Hematopoietic multipotent progenitor cell treated with erythropoietin and hydrocortisone succinate and interleukin-3 and kit ligand, for 4 days (in vitro differentiated cells): ENCODE measurements at places on chromosomes 7 and 10.

DNA sequence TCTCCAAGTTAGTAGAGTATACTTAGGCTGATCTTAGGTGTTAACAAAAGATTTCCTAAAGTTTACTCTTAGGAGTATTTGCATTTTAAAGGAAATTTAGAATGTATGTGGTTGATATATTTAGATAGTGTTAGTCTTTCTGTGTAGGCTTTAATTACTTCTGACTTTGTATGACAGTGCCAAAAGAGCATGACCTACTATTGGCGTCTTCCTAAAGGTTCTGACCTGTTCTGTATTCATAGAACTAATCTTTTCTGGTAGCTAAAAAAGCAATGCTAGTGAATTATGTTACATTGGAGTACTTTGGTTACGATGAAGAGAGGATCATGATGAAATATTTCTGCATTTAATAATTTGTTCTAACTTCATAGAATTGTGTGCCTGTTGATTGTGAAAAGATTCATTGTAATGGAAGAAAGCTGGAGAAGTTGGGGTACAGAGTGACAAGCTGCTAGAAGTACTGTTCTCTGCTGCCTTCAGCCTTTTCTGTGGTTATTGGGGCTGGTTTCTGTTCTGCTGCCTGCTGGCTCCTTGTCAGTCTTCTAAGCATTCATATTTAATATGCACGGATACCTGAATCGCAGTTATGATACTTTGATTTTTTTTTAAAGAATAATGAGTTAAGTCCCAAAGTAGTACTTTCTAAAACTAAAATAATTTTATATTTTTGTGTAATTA, 13.2 kb downstream of the WAC start:
- no peak for DNase-seq

DNA sequence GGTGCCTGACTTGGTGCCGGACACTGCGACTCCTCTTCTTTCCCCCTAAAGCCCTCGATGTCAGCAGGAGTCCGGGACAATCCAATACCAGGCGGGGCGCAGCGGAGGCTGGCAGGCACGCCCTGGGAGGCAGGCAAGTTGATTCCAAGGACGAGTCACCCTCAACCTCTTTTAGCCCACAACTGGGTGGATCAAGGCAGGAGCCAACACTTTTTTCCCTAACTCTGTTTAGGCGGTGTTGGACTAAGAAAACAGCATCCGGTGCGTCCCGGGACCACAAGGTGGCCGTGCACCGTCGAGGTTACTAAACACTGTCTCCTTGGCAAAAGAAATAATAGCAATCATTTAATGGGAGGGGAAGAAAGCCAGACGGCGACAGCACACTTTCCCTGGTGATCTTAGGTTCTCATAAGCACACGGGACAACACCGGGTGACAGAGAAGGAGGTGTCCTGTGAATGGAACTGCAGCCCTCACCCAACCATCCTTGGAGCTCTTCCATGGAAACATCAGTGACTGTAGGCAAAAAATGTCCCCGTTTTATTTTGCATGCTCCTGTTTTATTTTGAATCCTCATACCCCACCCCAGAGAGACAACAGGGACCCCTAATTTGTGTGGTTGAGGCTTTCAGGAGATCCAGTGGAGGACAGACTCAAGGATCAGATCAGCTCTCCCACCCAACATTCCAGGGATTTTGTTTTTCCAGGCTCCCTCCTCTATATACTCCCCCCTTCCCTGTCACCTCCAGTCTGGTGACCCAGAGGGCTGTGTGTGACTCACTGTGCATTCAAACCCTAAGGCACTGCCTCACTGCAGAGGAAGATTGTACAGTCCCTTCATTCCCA, 1.3 kb upstream of the CALCR start:
- DNase-seq: no peak

DNA sequence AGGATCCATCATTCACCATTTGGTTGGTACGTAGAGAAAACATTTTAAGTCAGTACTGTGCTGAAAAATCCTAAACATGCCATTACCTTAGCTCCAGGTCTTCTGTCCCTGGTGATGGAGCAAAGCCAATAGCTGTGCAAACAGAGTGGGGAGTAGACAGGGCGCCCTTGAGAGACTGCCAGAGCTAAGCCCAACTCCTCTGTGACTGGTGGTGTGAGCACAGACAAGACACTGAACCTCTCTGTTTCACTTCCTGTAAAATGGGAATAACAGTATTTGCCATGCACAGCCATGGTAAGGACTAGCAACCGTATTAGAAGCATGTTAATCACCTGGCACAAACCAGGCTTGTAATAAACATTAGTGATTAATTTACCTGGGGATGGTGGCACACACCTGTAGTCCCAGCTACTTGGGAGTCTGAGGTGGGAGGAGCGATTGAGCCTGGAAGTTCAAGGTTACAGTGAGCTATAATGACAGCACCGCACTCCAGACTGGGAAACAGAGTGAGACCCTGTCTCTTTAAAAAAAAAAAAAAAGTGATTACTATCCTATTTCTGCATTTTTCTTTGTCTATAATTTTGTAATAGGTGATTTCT, 28.7 kb downstream of the LYZL1 start:
- DNase-seq: no peak

DNA sequence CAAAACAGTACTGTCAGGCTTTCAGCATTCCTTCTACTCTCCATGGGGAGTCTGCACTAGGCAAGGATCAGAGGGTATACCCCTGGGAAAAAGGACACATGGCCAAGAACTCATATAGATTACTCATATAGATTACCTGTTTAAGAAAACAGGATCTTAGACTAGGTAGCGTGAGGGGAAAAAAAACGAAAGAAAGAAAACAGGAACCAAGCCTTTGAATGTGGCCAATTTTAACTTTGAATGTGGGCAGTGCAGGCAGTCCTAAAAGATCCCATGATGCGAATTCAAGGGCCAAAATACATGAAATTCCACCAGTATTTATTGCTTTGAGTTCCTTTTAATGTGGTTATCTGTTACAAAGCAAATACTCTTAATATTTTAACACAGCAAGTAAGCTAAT, 108.6 kb upstream of the TAC1 start:
- DNase-seq: no peak

DNA sequence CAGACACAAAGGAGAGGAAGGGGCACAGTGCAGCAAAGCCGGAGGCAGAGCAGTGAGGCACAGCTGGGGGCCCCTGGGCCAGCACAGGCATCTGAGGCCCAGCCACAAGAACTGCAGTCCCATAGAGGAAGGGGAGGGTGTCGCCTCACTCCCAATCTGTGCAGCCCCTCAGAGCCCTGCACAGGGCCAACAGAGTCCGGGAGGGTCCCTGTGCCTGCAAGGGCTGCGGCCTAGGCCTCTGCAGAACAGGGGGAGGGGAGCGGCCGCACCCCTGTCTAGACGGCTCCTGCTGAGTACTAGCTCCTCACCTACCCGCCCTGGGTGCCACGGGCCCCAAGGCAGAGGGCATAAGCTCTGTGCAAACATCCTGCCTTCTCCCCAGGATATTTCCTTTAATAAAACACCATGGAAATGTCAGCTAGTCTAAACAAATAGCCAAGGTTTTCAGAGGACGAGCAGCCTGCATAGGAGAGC, 32.4 kb upstream of the RET start:
- DNase-seq: no peak

GRCh38 chr10:120963594-120964220, 112.5 kb downstream of the WDR11 start:
- no peak for DNase-seq

- DNase-seq: no peak
Measured at GRCh38 chr10:60846173-60846572, 67.9 kb downstream of the CDK1 start.
